ENCODE measurements at places on chromosomes 12 and 14. TPM values are rescaled to one million over a fixed set of nuclear protein-coding genes. Genes with fewer than 3 reads are reported as not detected.

The ZC3H14 gene
- total RNA-seq = 42.4 TPM

The VDR gene
- 13.2 TPM for total RNA-seq

The C1S gene
- total RNA-seq = 0.90 TPM

The RASSF9 gene
- total RNA-seq = not detected

The DHRS7 gene
- 54.4 TPM for total RNA-seq

The THAP2 gene
- total RNA-seq = 3.5 TPM

The TSHR gene
- not detected for total RNA-seq

The LRRIQ1 gene
- not detected for total RNA-seq

The PMCH gene
- not detected for total RNA-seq

DNA sequence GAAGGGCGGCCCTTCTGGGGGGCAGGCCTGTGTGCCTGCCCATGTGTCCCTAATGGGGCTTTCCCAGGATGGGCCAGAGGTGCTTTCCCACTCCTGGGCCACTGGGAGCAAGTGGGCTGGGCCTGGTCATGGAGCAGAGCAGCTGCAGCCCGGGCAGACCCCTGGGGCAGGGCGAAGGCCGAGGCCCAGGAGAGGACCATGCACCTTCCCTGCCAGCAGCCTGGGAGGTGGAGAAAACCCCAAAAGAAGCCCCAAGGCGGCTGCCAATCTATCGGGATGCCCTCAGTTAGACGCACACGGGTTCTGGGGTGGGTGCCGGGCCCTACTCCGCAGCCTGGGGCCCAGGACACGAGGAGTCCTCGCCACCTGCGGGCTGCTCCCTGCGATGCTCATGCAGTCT lies 16.1 kb upstream of the CRIP2 start:
- DNase-seq = no peak

DNA sequence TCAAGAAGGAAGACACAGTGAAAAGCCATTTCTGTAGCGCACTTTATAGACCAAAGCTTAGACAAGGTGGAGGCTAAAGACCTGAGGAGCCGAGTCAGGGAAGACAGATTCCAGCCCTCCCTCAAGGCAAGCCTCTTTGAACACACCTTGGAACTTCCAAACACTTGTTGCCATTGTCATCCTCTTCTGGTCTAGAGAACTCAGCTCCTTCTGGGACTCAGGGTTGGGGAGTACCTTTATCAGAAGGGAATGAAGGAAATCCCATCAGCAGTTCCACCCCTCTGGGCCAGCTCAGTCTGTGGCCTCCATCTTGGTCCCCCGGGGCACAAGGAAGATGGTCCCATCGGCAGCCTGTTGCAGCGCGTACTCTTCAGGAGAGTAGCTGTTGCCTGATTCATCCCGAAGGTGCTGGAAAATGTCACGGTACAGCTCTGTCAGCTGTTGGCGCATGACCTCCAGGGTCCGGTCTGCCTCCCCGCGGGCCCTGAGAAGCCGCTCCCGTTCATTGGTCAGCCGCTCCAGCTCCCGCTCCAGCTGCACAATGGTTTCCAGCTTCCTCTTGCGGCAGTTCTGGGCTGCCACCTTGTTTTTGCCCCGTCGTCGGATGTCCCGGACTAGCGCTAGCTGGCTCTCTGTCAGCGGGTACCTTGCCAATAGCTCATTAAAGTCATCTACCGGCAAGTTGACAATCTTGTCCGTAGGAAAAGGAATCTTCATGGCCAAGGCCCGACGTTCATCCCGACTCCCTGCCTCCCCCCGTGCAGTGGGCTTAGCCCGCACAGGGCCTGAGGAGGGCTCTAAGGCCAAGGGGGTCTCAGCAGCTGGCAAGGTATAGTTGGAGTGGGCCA lies 8.5 kb downstream of the NFE2 start:
- DNase-seq = no peak

DNA sequence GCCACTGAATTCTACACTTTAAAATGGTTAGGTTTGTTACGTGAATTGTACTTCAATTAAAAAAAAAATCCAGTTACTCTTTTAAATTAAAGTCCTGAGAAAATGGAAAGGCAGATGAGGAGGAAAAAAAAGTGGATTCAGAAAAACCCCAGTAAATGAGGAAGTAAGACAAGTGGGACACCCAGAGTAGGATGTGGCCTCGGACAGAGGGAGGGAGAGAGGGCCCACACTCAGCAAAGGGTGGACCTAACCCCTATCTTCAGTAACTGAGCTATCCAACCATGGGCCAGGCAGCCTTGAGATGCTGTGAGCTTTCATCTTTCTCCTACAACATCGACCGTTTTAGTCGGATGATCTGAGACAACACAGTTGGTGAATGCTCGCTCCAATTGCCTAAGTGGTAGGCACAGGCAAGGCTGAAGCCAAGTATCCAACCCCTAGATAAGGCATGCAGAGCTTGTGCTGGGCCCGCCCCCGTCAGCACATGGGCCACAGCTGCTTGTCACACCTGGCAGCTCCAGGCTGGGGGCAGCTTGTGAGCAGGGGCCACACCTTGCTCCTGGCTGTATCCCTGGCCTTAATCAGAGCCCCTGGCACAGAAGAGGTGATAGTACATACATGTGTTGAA lies 142.1 kb downstream of the TTC7B start:
- DNase-seq = no peak

GRCh38 chr14:78519863-78520262 lies 349.7 kb downstream of the NRXN3 start:
- peak; percentile 56 for DNase-seq

DNA sequence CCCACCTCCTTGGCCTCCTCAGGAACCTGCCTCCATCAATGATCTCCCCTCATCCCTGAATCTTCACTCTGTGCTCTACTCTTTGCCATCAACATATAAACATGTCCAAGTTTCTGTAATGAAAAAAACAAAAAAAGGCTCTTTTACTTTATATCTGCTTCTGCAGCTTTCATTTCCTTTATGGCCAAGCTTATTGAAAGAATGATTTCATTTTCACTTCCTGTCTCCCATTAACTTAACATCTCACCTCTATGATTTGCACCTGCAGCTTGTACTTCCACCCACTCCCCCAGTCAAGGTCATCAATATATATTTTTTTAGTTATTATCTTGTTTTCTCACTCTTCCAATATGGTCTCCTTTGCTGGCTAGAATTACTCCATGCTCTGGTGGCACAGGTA lies 15.6 kb upstream of the RNU6-7 start:
- no peak for DNase-seq

- no peak for DNase-seq
These were observed 265.5 kb downstream of the ZFP36L1 start for GRCh38 chr14:68527329-68527851.

DNA sequence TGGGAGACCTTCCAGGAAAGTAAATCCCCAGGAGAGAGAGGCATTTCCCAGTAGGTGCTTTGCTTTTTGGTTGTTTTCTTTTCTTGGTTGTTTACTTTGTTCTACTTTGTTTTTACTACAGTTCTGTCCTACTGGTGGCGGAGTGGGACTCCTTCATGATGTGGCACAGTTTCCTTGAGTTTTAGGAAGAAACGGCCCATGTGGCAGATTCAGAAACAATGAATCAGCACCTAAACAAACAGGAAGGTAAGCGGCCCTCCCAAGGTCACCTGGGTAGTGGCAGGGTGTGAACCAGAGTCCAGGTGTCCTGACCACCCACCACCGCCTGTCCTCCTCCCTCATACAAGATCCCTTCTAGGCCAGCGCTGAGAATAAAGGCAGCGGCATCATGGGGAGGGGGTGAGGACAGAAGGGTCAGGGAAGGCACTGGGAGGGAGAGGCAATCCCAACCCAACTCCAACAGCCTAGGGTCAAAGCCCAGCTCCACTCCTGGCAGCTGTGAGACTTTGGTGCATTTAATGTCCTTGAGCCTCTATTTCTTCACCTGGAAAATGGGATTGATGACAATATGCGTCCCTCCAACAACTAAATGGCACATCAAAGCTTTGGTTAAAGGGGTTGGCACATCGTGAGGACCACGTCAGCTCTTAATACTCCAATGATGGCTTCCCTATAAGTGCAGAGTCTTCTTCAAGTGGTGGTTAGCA lies 111.5 kb upstream of the BCL2L14 start:
- DNase-seq = no peak

GRCh38 chr14:96737881-96738280 lies 59.3 kb upstream of the VRK1 start:
- DNase-seq = no peak

DNA sequence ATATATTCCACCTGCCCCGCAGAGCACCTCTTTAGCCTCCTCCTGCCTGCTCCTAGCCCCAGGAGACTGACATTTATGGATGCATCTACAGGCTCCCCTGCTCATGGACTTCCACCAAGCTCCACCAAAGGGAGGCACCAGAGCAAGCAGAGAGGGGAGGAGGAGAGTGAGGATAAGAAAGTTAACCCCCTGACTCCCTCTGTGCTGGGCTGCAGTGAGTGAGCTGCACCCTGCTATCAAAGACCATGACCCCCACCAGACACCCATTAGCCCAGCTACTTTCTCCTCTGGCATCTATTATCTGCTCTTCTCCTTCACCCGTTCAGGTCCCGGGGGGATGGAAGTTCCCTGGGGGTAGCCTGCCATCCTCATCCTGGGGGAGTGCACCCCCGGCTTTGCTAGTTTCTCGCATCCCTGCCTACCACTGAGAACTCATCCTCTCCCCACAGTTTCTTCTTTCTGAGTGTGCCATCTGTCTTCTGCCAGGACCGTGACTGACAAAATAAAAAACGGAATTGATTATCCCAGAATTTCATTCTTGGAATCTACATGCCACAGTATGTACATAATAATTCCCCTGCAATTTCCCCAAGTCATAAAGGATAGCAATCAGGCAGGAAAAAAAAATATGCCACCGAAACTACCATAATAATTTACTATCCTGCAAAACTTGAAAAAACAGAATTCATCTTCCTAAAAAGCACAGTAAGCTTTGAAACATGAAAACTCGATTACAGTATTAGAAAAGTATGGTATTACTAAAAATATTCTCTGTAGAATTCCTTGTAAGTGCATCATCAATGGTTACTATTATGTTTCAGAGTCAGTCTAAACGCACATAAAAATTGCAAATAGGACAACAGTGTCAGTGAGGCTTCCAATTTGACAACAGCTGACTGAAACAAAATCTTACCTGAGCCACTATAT lies 45.2 kb downstream of the FOXN3 start:
- DNase-seq = no peak

Data from activated CD8-positive, alpha-beta T cell treated with anti-CD3 and anti-CD28 coated beads, Interleukin-2, amount 10 ng/mL, durations not matched to agents 7 days and 5 days (primary cell).